CD4-positive, alpha-beta T cell treated with Interleukin-15 for 4 hours (primary cell): ENCODE measurements at places on chromosomes 16 and 17.

DNA sequence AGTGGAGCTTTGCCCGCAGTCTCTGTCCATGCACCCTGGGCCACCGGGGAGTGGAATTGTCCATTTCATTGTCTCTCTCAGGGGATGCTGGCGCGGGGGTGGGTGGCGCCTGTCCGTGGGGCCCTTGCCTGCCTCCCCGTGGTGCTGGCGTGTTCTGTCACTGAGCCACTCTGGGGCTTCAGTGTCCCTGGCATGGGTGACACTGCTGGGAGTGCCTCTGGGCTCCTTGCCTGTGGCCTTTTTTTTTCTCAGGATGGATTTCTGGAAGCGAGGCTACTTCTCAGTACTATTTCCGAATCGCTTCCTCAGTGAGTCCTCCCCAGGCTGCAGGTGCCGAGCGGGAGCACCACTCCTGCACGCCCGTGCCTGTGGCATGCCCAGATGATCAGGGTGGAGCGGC, 55.0 kb downstream of the PDPK1 start:
- DNase-seq, result no peak

GRCh38 chr17:19421926-19422325, 10.9 kb downstream of the RNF112 start:
- no peak for DNase-seq

DNA sequence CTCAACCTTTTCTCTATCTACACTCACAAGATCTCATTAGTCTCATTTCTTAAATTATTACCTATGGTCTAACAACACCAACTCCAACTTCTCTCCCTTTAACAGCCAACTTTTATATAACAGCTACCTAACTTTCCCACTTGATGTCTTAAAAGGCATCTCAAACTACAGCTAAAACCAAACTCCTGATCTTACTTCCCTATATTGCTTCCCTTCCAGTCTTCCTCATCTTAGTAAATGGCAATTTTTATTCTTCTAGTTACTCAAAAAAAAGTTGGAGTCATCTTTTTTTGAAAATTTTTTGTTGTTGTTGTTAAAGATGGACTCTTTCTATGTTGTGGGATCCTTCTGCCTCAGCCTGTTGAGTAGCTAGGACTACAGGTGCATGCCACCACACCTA, 15.3 kb downstream of the SRR start:
- DNase-seq, result no peak

DNA sequence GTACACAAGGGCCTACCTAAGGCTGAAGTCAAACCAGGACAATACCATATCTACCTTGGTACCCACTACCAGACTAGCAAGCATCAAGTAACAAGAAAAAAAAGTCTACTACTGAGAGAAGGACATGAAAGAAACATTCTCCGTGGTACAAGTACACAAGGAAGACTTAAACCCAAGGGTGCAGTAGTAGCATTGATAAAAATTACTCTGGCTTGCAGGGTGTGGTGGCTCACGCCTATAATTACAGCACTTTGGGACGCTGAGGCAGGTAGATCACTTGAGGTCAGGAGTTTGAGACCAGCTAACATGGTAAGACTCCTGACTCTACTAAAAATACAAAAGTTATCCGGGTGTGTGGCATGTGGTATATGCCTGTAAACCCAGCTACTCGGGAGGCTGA, 386.5 kb upstream of the PMFBP1 start:
- no peak for DNase-seq

GRCh38 chr16:14502932-14503741, 126.9 kb downstream of the PARN start:
- DNase-seq, result no peak

DNA sequence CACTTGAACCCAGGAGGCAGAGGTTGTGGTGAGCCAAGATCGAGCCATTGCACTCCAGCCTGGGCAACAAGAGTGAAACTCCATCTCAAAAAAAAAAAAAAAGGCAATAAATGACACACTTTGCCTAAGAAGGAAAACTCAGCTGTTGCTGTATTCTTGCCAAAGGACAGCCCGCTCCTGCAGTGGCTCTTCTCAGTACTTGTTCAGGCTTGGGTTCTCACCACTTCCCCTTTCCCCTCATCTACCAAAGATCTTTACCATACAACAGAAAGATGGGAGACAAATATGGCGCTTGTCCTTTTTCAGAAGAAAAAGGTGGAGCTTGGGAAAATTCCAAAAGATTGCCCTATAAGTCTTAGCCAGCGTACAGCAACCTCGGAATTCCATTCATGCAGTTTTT, 58.5 kb downstream of the MYH13 start:
- DNase-seq, result no peak

- no peak for DNase-seq
Measured at GRCh38 chr17:77492446-77493237, 351.9 kb downstream of the SEC14L1 start.

DNA sequence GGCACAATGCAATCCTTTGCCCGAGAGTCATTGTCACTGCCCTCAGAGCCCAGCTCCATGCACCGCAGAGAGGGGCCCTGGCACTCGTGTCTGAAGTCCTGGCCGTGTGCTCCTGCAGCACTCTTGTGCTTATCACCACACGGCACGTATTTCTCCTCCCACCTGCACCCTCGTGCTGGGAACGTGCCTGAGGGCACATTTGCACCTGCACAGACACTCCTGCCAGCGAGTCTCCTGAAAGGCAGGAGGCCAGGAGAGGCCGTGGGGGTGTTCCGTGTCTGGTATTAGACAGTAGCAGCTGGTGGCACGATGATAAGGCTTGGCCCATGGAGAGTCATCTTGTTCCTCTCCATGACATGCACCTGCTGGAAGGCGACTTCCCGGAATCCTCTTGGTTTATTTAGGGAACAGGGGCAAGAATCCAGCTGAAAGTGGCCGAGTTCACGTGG, 3.4 kb upstream of the ACSF3 start:
- no peak for DNase-seq

DNA sequence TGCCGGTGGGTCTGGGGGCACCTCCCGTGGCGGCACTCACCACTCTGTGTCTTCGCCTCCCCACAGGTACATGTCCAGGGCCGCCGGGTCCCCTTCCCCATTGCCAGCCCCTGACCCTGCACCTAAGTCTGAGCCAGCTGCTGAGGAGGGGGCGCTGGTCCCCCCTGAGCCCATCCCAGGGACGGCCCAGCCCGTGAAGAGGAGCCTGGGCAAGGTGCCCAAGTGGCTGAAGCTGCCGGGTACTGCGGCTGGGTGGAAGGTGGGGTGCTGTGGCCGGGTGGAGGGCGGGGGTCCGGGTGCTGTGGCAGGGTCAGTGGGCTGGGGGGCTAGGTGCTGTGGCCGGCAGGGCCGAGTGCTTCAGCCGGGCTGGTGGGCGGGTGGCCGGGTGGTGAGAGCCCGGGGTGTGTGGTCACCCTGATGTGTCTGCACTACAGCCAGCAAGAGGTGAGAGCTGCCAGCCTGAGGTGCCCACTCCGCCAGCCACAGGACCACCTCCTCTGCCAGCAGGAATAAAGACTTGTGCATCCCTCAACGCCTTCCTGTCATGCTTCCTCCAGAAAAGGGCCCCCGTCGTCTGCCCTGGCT, 5.7 kb downstream of the CENPX start:
- DNase-seq, result no peak

- DNase-seq, result no peak
Measured at GRCh38 chr17:32869345-32870026, 7.4 kb downstream of the MYO1D start.

DNA sequence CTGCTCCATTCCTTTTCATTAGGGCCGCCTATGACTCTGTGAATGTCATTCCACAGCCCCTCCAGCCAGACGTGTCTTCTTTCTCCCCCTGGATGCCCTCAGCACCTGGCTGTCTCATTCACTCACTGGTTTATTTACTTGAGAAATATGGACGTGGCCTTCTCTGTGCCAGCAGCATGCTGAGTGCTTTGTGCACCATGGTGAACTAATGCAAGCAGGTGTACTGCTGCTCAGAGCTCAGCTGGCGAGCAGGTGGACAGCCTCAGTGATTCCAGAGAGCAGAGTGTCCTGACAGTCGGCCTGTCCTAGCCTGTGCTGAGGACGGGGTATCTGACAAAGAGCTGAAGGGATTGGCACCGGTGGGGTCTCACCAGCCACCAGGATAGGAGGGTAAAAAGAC, 96.7 kb downstream of the GNAO1 start:
- DNase-seq, result no peak

DNA sequence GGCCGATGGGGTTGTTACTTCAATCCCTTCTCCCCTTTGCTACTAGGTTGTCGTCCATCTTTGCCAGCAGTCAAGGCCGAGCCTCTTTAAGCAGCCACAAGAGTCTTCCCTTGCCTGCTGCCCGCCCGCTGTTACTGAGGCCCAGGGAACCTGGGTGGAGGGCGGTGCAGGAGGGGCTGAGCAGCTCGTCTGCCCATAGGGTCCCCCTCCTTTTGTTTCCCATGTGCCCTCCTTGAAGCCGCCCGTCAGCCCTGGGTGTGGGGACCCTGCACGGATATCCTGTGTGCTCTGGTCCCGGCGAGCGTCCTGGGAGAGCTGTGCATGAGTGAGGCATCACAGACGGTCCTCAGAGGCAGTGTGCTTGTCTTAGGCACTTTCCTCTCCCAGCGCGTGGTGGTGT, 37.9 kb upstream of the CAPN15 start:
- DNase-seq, result no peak

DNA sequence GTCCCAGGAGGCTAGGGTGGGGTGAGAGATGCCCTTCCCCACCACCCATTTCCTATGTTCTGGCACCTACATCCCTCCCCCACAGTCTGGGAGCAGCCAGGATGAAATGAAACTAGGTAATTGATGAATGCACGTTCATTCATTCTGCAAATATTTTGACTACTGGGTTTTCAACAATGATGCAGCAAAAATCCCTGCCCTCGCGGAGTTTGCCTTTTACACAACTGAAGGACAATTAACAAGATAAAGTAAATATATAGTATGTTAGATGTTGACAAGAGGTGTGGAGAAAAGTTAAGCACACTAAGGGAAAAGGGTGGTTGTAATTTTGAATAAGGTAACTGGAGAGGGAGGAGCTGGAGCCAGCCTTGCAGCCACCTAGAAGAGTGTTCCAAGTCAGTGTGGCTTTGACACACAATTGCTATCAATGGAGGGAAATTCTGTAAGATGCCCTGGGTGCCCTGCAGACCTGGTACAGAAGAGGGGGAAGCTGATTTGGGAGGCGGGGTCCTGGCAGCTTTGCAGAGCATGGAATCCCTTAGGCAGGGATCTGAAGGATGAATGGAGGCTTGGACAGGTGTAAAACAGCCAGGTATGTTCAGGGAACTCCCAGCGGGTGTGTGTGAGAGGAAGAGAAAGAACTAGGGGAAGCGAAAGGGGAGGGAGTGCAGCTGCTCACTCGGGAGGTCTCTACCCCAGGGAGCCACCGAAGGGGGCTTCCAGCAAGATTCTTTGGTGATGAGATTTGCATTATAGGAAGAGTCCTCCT, 2.5 kb downstream of the TMEM92 start:
- DNase-seq, result no peak

GRCh38 chr16:81836279-81837054, 57.4 kb downstream of the PLCG2 start:
- DNase-seq, result no peak

GRCh38 chr17:9241371-9241712, 220.0 kb downstream of the NTN1 start:
- DNase-seq, result no peak

DNA sequence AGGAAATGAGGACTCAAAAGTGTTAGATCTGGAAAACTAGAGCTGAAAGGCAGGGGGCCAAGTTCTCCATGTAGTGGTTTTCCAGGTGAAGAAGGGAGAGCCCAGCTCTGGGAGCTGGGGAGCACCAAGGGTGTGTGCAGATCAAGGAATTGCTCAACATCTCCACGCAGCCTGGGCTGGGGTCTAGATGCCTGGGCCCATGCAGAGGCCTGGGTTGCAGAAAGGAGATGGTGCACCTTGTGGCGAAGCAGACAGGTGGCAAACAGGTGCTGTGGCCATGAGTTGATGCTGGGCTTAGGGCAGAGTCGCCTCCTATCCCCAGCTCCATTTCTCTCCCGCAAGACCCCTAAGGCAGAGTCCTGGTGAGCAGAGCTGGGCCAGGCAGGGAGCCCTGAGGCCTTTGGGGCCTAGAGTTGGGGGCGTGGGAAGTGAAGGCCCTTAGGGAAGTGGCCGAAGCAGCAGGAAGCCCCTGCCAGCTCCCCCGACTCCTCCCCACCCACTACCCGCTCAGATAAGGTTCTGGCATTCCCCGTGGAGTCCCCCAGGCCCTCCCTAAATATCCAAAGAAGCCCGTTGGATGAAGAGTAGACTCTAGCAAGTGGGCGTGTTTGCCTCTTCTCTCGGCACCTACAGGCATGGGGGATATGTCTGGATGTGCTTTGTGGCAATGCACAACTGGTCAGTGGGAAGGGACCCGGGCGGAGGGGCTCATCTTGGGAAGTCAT, 777 bp downstream of the FOXN1 start:
- no peak for DNase-seq

DNA sequence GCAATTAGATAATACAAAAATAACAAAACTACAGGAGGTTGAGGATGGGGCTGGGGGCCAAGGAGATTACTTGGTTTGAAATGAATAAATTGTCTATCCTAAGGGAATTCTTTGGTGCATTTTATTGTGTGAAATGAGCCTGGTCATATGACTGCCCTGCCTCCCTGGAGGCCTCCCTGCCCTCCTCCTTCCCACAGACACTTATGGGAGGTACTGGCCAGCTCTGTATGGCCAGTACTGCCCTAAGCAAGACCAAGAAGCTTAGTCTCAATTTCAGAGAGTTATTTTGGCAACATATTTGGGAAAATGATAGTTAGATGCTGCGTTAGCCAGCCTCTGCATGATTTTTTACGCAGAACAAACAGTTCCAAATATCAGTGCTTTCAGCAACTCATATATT, 511.9 kb downstream of the WWOX start:
- DNase-seq, result no peak

GRCh38 chr17:50212121-50212843, 10.9 kb upstream of the COL1A1 start:
- no peak for DNase-seq

- no peak for DNase-seq
Measured at GRCh38 chr16:57642160-57643135, 14.0 kb downstream of the ADGRG1 start.

- DNase-seq, result no peak
Measured at GRCh38 chr16:22123759-22124490, 31.6 kb downstream of the VWA3A start.

- no peak for DNase-seq
Measured at GRCh38 chr17:4895657-4896331, 3.5 kb upstream of the C17orf107 start.

DNA sequence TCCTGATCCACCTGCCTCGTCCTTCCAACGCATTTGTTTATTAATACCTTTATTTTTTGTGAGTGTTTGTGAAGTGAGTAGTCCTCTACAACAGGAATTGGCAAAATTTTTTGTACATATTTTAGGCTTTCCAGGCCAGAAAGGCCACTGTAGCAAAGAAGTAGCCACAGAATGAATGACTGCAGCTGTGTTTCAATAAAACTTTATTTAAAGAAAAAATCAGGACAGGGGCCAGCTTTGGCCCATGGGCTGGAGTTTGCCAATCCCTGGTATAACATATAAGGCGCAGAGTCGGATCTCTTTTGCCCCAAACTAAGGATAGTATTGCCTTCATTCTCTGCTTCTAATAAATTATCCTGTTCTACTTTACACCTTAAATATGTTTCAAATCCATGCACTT, 198.0 kb upstream of the COX10 start:
- no peak for DNase-seq

DNA sequence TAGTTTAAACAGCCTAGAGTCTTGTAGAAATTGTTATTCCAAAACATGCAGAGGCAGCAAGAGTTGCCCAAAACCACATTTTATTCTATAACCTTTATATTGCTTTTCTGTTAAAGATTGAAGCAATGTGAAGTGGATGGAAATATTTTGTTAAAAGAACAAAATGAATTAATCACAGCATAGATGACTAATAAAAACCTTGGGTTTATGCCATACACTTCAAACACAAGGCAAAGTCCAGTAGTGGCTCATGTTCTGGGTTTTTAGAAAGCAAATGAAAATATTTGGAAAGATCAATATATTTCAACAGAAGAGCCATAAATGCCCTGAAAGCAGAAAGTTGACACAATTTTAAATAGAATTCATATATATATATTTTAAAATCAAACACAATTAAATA, 36.7 kb upstream of the ULK2 start:
- no peak for DNase-seq
